ENCODE measurements at places on chromosomes 11 and 22. TPM values are rescaled to one million over a fixed set of nuclear protein-coding genes. Genes with fewer than 3 reads are reported as not detected.

Gene TRIM6
- 3.4 TPM for total RNA-seq

Gene OR51L1
- not detected for total RNA-seq

Gene MIAT
- total RNA-seq, result 3.0 TPM

Gene C22orf42
- total RNA-seq, result not detected

Gene PIH1D2
- 1.4 TPM for total RNA-seq

Gene OR10A2
- total RNA-seq, result not detected

DNA sequence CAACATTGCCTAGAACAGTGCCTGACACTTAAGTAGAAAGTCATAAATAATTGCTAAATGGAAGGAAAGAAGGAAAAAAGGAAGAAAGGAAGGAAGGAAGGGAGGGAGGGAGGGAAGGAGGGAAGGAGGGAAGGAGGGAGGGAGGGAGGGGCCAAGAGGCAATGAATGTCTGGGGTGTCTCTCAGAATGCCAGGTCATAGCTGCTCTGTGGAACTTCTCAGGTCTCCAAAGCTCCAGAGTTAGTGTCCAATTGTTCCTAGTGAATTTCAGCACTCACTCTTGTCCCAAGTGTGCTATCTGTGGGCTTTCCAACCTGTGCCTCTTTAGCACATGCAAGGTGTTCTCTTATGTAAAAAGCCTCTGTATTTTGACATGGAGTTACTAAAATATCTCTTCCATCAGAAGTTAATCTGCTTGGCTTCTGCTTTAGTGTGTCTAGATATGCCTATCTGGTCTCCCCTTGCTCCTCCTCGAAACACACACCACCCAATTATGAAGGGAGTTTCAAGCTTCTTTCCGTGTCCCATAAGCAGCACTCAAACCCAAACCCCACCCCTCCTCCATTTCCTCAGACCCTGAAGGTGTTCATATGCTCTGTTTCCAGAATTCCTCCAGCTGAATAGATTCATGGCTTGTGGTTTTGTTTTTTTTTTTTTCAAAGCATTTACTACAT lies 56.5 kb downstream of the FAM76B start:
- no peak for DNase-seq

- no peak for DNase-seq
These were observed 22.2 kb downstream of the NNMT start for GRCh38 chr11:114318361-114318760.

DNA sequence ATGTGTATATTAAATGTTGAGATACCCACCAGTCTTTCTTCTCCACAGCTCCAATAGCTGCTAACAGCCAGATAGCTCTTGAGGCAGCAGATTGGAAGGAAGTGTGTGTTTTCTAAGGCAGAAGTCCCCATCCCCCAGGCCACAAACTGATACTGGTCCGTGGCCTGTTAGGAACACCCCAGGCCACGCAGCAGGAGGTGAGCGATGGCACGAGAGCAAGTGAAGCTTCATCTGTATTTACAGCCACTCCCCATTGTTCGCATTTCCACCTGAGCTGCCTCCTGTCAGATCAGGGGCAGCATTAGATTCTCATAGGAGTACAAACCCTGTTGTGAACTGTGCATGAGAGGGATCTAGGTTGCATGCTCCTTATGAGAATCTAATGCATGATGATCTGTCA lies 12.7 kb downstream of the CCDC73 start:
- no peak for DNase-seq

DNA sequence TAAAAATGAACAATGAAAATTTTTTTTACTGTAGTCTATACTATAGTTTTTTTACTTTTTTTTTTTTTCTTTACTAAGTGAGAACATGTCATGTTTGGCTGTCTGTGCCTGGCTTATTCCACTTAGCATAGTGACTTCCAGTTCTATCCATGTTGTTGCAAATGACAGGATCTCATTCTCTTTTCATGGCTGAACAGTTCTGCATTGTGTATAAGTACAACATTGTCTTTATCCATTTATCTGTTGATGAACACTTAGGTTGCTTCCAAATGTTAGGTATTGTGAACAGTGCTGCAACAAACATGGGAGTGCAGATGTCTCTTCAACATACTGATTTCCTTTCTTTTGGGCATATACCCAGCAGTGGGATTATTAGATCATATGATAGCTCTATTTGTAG lies 88.1 kb upstream of the CCDC90B start:
- DNase-seq, result no peak

- peak; percentile 38 for DNase-seq
These were observed 988 bp downstream of the TNRC6B start for GRCh38 chr22:40178417-40179409.

Data from kidney epithelial cell (primary cell).